ENCODE measurements at places on chromosomes 2 and 18. TPM values are rescaled to one million over a fixed set of nuclear protein-coding genes. Genes with fewer than 3 reads are reported as not detected.

The CDKL4 gene
- total RNA-seq: 2.5 TPM

The ELAC1 gene
- 9.3 TPM for total RNA-seq

The GAD1 gene
- 0.59 TPM for total RNA-seq

The IRS1 gene
- total RNA-seq: 101 TPM

The ICOS gene
- total RNA-seq: 1.2 TPM

The PDE11A gene
- 2.2 TPM for total RNA-seq

The CRYGD gene
- total RNA-seq: not detected

The OXER1 gene
- total RNA-seq: 0.98 TPM

GRCh38 chr18:76925501-76925900 is 103.1 kb downstream of the ZNF236 start:
- DNase-seq: no peak

- DNase-seq: peak; percentile 58
These were observed 50.3 kb upstream of the GREB1L start for GRCh38 chr18:21191596-21192307.

GRCh38 chr2:100818606-100819369 is 1.2 kb upstream of the NPAS2 start:
- peak; percentile 88 for DNase-seq

- no peak for DNase-seq
These were observed 255.3 kb downstream of the CYP26B1 start for GRCh38 chr2:71892423-71892730.

DNA sequence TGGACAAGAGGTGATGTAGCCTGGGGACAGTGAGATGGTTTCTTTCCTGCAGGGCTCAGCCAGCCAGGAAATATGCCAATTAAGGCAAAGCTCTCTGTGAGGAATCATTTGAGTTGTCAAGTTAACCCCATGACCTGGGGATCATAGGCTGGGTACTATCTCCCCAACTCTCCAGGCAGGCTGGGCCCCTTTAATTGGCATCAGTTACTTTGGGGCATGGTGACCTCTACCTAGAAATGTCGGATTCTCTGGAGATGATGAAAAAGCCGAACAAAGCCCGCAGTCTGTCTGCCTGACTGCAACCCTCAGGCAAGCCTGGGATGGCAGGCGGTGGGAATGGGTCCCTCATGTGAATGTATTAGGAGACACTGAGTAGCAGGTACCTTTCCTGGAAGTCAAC is 193.5 kb upstream of the SMAD2 start:
- DNase-seq: no peak

- no peak for DNase-seq
These were observed 32.5 kb upstream of the NT5DC4 start for GRCh38 chr2:112688086-112688880.

DNA sequence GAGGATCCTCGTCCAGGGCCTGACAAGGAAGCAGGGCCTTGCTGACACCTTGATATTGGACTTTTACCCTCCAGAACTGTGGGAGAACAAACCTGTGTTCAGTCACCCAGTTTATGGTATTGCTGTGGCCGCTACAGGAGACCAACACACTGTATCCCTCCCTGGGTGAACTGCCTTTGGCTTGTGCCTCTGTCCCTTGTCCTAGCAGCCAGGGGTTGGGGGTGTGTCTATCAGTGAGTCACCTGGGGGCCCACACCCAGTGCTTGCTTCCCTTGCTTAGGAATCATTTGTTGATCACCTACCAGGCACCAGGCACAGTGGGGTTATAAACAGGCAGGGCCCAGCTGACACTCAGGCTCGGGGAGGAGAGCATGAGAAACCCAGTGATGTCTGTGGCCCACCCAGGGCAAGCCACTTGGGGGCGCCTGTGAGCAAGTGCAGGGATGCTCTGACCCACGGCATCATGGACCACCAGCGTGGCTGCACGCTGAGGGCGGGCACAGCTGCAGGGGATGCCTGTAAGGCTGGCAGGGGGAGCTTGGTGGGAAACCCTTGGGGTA is 17.1 kb downstream of the TMEM185B start:
- DNase-seq: no peak

DNA sequence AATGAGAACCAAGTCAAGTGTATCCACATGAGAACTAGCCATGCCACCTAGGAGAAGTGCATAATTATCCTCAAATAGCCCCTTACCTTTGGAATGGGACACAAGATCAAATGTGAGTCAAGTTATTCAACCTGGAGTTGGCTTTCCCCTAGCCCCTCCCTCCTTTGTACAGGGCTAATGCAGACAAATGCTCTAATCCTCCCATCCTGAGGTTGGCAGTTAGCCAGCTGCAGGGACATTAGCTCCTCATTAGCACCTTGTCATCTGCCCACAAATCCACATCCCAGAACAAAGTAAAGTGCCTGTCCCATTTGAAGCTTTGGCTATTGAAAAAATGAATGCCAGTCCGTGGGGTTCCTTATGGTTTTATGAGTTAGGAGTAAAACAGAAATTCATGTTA is 294.1 kb upstream of the FANCL start:
- no peak for DNase-seq

- DNase-seq: peak; percentile 44
These were observed 2.3 kb downstream of the ARL4C start for GRCh38 chr2:234494361-234495250.

- DNase-seq: no peak
These were observed 398.5 kb downstream of the CDH2 start for GRCh38 chr18:27778441-27778840.

DNA sequence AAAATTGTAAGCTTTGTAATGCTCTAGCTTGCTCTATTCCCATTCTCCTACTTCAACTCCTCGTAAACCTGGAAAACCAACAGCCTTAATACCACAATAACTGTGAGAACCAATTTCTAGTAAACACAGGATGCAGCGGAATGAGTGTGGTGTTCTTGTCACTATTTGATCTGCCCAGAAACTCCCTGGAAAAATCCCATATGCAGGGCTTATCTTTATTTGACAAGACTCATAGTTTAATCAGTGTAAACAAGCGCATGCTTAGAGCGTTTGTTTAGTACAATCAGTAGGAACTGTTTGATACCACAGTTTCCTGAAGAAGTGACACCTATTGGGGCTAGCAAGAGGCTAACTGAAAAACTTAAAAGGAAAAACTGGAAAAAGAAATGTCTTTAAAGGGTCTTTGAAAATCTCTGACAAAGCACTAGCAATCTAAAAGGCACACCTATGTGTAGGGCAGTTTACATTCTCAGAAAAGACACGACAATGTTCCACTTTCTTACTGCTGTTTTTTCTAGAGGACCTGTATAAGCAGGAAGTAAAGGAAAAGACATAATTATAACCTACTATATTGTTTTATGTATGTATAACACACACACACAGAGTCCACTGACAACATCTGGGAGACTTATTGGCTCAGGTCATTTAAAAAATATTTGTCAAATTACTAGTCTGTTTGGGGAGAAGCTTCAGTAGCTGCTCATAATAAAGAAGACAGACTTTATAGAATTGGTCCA is 241.4 kb upstream of the KLHL14 start:
- no peak for DNase-seq

- no peak for DNase-seq
These were observed 219.4 kb downstream of the TMEM163 start for GRCh38 chr2:134499307-134499926.

- DNase-seq: no peak
These were observed 83.8 kb upstream of the SNTG2 start for GRCh38 chr2:866887-867286.

DNA sequence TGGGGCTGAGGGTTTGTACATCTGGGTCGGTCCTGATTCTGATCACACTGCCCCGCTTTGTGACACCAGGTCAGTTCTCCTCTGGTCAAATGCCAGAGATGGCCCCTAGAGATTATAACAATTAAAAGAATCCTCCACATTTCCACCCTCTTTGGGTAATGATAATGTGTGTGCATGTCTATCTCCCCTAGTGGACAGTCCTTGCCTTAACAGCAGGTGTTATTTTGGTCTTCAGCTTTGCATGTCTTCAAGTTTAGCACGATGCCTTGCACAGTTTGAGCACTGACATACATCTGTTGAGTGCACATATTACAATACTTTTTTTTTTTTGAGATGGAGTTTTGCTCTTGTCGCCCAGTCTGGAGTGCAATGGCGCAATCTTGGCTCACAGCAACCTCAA is 25.7 kb upstream of the COX7A2L start:
- DNase-seq: no peak

- peak; percentile 17 for DNase-seq
These were observed 290.1 kb downstream of the CLIP4 start for GRCh38 chr2:29405266-29405665.

DNA sequence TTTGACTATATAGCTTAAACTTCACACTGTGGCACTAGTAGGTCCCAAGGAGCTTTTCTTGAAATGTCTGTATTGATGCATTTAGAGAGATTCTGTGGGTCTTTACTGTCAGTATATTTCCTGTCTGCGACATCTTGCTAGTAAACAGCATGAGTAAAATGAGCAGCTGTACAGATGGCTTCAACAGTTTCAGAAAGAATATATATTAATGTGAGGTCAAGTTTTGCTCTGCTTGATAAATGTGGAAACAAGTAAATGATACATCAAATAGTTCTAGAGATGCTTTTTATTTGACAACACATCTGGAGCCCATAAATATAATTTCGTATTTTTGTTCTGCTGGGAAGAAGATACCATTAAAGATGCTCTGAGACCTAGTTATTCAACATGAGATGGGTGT is 310.9 kb upstream of the COL3A1 start:
- DNase-seq: no peak

DNA sequence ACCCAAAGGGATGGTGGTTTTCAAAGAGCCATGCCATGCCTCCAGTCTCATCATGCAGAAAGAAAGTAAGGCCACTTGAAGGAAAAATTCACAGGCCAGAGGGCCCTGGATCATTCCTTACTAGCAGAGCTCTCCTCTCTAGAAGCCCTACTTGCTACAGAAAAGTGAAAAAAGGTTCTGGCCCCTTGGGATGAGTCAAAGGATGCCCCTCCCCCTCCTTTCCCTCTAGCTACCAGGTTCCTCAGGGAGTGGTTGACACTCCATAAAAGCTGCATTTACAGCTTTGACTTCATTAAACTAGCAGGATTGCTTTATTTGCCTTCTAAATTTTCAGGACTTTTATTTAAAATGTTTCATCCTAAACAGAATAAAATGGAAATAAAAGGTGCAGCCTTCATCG is 21.2 kb downstream of the OSR1 start:
- no peak for DNase-seq

- DNase-seq: no peak
These were observed 59.9 kb upstream of the SLC1A4 start for GRCh38 chr2:64929333-64929732.

- no peak for DNase-seq
These were observed 1599.3 kb upstream of the PIK3C3 start for GRCh38 chr18:40355726-40356125.

Measured in thyroid gland (tissue), 4 donors.